Esophagus squamous epithelium (tissue), 5 donors: ENCODE measurements at places on chromosomes 7 and 10. TPM values are rescaled to one million over a fixed set of nuclear protein-coding genes. Genes with fewer than 3 reads are reported as not detected.

DNA sequence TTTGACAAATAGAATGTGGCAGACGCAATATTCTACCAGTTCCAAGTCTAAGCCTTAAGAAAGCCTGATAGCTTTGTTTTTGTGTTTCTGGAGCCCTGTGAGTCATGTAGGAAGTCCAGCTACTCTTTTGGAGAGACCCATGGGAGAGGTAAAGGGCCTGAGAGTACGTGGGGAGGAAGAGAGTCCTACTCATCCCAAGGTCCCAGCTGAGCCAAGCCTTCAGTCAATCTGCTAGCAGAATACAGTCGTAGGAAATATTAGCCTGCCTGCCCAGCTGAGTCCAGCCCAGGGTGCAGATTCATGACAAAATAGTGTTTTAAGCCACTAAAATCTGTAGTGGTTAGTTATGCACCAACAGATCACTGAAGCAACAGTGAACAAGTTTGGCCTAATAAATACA is 9.0 kb upstream of the GNA12 start:
- H3K4me1 ChIP-seq = no peaks in the 10 kb centered on the region
- no peak overlapping the region for H3K4me3 ChIP-seq
- no peak overlapping the region for H3K27ac ChIP-seq

GRCh38 chr10:30039567-30039966 is 19.8 kb downstream of the JCAD start:
- no peak for DNase-seq
- H3K27me3 ChIP-seq = no peaks in the 10 kb centered on the region
- H3K36me3 ChIP-seq = no peaks in the 10 kb centered on the region
- no peaks in the 10 kb centered on the region for H3K4me1 ChIP-seq

MAGI2 gene
- total RNA-seq = 5.5 TPM

DNA sequence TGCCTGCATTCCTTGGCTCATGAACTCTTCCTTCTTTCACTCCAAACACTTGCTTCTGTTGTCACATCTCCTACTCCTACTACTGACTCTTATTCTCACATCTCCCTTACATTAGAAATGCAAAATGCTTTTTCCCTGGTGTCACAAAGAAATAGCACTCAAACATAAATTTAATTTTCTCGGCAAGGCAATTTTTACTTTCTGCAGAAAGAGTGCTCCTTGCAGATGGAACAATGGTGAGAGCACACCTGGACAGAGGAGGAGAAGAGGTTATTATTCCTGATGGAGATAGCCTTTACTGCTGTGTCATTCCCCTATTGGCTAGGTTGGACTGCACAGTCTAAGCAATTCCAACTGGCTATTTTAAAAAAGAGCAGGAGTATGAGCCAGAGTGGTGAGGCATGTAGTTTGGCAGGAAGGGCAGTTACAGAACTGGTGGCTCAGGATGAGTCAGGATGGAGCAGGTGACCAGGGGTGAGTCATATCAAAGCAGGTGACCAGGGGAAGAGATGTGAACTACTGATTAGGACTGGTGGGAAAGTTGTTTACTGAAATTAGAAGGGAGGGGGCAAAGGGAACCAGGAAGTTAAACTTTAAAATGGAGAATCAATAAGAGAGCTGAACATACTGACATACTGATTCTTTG is 52.9 kb downstream of the CYP2C9 start:
- H3K27me3 ChIP-seq = no peaks in the 10 kb centered on the region
- no peaks in the 10 kb centered on the region for H3K4me1 ChIP-seq
- H3K36me3 ChIP-seq = no peaks in the 10 kb centered on the region
- DNase-seq = no peak
- no peak overlapping the region for H3K4me3 ChIP-seq

NPSR1 gene
- not detected for total RNA-seq

PKD2L1 gene
- not detected for total RNA-seq

ANKRD61 gene
- not detected for total RNA-seq
